ENCODE measurements at places on chromosomes 3 and 15.
A peak's percentile ranks its signal among the peaks of the same experiment; 100 is the strongest.

GRCh38 chr15:39427705-39428104 is 153.2 kb upstream of the THBS1 start:
- no peak for DNase-seq

- DNase-seq: peak; percentile 69
These were observed 8.7 kb downstream of the FOXL2 start for GRCh38 chr3:138938056-138938876.

- peak; percentile 96 for DNase-seq
These were observed 400.9 kb downstream of the SHQ1 start for GRCh38 chr3:72447059-72447946.

DNA sequence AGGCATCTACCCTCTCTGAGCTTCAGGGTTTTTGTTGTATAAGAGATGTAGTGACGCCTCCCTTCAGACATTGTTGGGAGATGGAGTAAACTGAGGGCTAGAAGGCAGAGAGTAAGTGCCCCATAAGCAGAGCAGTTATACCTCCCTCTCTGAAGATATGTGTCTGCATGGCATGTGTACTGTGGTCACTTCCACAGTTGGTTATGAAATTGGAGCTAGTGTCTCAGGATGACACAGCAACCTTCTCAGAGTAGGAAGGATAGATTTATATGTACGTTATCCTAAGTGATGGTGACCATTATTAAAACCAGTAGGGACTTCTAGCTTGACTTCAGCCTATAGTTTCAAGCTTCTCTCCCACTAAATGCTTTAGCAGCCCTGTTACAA is 17.9 kb downstream of the PXK start:
- DNase-seq: no peak

DNA sequence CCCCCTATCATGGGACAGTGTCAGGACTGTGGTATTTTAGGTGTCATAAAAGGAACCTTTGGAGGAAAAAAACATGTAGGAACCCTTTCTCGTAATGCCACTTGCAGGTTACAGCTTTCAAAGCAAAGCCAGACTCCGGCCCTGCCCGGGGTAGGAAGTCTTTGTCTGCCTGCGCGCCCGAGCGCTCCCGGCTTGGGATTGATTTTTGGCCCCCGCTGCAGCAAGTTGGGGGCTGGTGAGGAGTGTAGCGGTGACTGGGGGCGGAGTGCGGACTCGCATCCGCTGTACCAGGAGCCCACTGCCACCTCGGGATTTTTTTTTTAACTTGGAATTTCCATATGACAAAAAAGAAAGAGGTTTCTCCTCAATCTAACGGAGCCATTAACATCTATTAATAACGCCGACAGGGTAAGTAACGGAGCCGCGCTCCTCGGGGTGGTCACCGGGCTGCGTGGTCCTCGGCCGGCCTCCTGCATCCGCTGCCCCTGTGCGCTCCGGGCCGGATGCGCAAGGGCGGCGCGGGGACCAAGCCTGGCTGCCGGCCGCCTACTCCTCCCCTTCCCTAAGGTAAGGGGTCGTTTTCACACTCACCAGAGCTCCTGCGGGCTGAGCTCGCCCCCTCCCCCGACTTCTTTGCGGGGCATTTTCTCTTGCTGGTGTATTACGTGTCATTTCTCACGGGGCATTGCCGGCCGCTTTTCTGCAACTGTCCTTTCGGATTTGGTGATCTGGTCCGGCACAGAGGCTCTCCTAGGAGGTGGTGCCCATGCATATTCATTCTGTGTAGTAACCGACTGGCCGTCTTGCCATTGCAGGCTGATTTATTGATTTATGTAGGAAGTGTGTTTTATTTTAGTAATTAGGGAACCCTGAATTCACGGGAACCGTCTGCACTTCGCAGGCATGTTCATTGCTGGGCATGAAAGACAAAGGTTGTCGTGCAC is 219.8 kb upstream of the TOPAZ1 start:
- no peak for DNase-seq

DNA sequence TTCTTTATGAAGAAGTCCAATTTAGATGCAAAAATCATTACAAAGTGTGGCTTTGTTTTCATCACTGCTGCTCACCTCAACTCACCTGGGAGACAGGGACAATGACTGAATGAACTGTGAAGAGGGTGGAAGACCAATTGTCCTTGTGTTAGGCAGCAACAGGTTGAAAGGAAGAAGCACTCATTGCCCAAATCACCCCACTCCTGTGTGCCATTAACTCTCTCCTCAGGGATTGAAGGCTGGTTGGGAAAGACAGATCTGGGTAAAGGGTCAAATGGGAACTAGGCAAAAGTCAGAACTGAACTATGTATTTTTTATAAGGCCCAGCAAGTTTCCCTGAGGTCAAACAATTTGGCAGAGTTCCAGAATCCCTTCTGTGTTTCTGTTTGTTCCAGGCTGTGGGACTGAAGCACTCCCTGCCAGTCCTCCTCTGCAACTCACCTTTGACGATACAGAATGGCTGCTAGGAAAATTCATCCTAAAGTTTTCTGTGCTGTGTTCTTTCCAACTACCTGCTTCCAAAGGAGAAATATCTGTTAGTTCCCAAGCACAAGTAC is 68.6 kb upstream of the CCDC39 start:
- no peak for DNase-seq

DNA sequence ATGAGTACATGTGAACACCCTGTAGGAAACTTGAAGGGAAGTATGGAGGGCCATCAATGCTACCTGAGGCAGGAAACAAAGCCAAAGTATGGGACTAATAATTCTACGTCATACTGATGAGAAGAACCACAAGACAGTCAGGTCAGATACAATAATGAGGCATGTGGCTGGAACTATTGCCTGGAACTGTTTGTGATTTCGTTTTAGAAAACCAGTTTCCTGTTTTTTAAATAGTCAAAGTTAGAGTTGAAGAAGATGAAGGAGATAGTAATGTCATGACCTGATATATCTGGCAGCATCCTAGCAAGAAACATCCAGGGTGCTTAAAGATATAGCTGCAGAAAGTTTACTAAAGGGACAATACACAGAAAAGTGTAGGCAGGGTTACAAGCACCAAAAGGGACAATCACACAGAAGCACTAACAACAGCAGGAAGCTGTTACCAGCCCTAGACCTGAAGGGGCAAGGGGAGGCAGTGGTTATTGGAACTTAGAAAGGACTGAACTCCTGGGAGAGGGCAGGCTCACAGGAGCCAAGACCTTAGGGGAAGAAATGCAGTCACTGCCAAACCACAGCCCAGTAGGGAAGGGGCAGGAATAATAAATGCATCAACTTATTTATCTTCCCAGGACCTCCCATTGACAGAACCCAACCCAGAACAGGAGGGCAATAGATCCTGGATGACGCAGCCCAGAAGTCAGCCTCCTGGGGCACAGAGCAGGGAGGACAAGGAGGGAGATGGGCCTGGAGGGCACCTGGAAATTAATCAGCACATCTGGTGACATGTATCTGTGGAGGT is 302.1 kb upstream of the STT3B start:
- DNase-seq: no peak

DNA sequence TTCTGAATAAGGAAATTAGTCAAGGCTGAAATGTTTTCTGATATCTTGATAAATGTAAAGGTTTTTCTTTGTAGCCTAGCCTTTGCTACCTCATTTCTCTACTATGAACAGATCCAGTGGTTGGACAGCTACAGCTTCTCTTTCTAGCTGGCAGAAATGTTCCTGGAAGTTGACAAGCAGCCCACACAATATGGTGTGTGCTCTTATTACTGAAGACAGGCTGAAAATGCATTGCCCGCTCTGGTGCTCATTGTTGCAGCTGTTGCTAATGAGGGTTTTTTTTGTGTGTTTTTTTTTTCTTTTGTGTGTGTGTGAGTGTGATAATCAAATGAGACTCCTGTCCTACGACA is 844.3 kb upstream of the SEMA6D start:
- DNase-seq: no peak

- DNase-seq: no peak
These were observed 29.8 kb upstream of the AEN start for GRCh38 chr15:88591384-88591783.

GRCh38 chr3:126373146-126373613 is 16.0 kb upstream of the KLF15 start:
- DNase-seq: no peak

- DNase-seq: no peak
These were observed 23.1 kb downstream of the TRPM1 start for GRCh38 chr15:31078471-31078870.

DNA sequence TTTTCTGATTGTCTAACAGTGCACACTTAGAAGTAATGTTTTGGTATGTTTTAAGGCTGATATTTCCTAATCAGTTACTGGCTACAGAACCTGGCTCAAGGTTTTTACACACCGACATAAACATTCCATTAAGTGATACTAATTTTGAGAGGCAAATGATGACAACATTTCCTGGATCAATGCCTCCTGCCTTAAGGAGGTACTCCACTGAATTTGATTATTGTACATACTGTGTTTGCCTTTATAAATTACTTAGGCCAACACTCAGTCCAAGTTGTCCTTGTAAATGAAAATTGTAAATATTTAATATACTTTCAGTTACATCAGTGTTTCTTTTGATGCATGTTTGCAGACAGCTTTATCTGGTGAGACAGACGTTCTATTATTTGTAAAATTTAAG is 24.2 kb upstream of the LXN start:
- DNase-seq: no peak

GRCh38 chr3:94336046-94336753 is 273.3 kb downstream of the NSUN3 start:
- no peak for DNase-seq

GRCh38 chr3:156985711-156986110 is 159.6 kb downstream of the LEKR1 start:
- DNase-seq: no peak

DNA sequence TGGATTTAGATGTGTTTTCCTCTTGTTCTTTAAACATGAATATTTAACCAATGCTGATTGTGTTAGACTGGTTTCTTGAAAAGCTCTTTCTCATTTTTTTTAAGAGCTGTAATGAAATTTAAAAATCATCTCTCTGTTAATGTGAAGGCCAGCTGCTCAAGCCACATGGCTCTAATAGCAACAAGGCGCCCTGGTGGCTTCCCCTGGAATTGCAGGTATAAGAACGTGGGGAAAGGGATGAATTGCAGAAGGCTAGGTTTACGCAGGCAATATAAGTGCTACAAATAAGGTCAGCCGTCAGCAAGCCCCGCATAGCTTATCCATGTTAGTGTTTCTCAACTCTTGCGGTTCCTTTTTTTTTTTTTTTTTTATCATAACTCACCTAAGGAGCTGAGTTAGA is 108.5 kb downstream of the SAMMSON start:
- DNase-seq: no peak

DNA sequence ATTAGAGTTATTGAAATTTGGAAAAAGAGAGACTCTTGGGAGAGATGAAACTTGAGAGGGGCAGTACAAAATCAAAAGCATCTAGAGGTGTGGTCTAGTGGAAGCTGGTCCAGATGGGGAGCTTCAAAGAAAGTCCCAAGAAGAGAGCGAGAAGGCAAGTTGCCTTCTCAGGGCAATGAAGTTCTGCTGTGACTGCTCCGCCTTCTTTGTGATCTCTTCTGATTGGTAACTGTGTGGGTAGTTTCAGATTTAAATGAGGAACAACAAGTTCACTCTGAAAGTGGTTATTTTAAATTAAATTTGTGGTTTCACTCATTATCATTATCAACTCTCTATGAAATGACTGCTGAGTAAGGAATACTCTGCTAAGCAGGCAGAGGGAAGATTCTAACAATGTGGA is 233.3 kb downstream of the NLGN1 start:
- no peak for DNase-seq

GRCh38 chr15:72415304-72415703 is 17.2 kb downstream of the TMEM202 start:
- DNase-seq: no peak

DNA sequence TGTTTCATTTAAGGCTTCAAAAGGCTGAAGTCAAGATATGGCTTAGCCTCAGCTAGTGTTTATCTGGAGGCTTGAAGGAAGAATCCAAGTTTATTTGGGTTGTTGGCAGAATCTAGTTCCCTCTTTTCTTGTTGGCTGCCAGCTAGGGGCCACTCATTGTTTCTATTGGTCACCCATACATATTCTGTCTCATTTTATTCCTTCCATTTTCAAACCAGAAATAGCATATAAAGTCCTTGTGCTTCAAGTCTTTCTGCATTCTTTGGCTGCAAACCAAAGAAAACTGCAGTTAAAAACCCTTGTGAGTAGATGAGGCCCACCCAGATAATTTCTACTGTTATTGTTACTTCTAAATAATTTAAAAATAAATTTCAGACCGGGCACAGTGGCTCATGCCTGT is 301.7 kb downstream of the OXSM start:
- DNase-seq: no peak

GRCh38 chr3:159771865-159772611 is 216.6 kb upstream of the IL12A start:
- DNase-seq: no peak

All from activated CD8-positive, alpha-beta memory T cell treated with anti-CD3 and anti-CD28 coated beads for 24 hours (primary cell).